ENCODE measurements at places on chromosomes 1 and 21. TPM values are rescaled to one million over a fixed set of nuclear protein-coding genes. Genes with fewer than 3 reads are reported as not detected.

Gene MXRA8
- 97.8 TPM for total RNA-seq

Gene TRABD2B
- not detected for total RNA-seq

Gene ISG15
- total RNA-seq, result 105 TPM

Gene LACTBL1
- not detected for total RNA-seq

Gene FCMR
- not detected for total RNA-seq

GRCh38 chr1:151166505-151166956 is 587 bp downstream of the SCNM1 start:
- DNase-seq, result peak; percentile 73

DNA sequence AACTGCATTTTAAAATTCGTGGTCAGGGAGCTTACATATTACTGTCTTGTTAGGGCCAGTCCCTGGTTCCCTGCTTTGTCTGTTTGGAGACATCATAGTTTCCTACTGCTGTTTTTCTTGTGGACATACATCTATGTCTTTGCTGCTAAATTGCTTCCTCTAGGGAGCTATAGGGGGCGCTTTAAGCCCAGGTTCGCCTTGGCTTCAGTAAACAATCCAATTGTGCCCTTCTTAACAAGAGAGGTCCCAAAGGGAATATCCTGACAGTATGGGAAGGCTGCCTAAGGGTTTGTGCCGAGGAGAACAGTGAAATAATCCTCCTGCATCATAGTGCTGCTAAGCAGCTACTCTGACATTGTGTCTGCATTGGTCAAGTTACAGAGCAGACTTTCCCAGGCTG is 112.5 kb downstream of the USH2A start:
- DNase-seq, result peak; percentile 50

DNA sequence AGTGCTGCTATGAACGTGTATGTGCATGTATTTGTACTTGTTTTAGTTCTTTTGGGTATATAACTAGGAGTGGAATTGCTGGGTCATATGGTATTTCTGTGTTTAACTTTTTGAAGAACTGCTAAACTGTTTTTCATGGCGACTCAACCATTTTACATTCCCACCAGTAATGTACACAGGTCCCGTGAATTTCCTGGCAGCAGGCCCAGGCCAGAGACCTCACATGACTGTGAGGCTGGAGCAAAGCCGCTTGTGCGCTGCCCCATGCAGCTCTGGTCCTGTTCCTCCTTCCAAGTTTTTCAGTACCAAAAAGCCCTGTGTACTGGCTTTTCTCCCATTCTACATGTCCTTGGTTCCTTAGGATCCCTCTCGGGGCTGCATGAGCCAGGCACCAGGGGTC is 29.6 kb downstream of the ACOT11 start:
- DNase-seq, result peak; percentile 68

DNA sequence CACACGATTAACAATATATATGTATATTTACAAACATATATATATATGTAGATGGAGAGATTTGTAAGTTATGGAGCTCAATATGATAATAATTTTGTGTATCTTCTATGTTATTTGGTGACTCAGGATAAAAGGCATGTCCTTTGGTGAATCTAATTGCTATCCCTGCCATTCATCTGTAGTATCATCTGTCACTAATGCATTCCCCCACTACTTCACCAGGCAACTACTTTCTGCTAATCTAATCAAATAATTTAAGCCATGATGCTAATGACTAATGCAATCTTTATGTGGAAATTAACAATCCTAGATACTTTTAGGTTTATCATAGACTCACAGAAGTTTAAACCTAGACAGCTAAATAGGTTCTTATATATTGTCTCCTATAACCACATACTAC is 1074.5 kb downstream of the PLA2G4A start:
- DNase-seq, result peak; percentile 2

DNA sequence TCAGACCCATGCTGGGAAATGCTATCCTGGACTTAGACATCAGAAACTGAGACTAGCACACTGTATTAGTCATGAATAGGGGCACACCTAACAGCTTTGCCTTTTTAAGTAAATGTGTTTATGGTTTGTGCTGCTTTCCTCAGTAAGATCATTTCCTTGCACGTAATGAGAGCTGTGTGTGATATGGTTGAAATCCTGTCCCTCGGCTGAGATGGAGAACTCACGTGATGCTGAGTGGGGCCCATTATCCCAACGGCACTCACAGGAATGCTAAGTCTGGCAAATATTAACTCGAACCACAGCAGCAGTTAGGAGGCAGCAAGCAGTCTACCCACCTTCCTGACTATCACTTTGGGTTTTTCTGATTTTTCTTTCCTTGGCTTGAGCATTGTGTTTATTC is 38.2 kb downstream of the BCL9 start:
- DNase-seq, result peak; percentile 80

DNA sequence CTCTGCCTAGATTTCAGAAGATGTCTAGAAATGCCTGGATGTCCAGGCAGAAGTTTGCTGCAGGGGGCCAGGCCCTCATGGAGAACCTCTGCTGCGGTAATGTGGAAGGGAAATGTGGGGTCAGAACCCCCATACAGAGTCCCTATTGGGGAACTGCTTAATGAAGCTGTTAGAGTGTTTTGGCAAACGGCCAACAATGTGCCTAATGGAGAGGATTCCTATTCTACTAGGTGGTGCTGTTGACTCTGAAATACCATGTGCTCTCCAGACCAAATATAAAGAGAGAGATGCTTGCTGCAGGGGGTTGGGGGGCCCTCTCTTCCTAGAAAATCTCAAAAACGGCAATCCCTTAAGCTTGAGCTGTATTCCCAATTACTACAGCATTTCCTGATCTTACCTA is 57.1 kb upstream of the DR1 start:
- no peak for DNase-seq

DNA sequence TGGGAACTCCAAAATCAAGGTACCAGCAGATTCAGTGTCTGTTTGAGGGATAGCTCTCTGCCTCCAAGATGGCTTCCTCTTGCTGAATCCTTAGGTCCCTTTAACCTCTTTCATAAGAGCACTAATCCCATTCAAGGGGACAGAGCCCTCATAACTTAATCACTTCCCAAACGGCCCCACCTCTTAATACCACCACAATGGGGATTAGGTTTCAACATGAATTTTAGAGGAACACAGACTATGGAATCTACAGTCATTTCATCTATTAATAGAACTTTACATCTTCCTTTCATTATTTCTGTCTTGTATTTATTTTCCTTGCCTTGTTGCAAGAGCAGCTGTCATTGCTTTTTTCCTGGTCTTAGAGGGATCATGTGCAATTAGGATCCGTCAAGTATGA is 30.3 kb downstream of the HOOK1 start:
- no peak for DNase-seq

DNA sequence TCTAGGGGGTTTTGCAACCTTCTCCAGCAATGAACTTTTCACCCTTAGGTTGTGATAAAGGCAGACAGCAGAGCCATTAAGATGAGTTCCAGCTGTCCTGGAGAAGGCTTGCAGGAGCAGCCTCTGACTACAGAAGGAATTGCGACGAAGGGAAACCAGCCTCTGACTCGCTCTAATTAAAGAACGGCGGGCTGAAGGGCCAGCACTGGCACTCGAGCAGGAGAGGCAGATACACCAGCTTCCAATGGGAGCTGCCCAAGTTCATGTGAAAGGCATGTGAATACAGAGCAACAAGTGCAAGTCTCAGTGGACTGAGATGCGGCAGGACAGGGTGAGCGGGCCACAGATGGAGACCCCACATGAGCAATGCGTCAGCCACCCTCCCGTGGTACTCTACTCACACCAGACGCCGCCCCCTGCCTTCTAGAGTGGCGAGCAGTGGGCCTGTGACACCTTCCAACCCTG is 15.7 kb downstream of the RCC2 start:
- DNase-seq, result peak; percentile 73

DNA sequence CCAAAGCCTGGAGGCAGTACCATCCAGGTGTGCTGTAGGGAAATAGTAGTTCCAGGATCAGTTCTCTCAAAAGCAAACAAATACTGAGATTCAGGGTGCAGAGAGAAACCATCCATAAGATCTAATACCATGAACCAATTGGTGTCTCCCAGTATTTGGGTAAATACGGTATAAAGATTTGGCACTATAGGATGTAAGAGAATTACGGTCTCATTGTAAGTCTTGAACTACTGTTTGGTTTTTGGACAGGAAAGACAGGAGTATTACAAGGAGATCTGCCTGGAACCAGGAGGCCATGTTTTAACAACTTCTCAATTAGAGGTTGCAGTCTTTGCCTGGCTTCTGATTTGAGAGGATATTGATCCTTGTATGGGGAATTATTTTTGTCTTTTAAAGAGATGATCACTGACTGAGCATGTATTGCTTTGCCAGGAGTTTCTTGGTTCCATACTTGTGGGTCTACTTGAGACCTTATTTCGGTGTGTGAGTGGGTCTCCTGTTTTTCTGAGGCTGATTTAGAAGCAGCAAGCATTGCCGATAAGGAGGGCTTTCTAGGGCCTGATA is 10.2 kb downstream of the AADACL4 start:
- DNase-seq, result peak; percentile 16

- DNase-seq, result peak; percentile 36
These were observed 41.4 kb downstream of the NEXN start for GRCh38 chr1:77929806-77930205.
